ENCODE measurements at places on chromosomes 16 and 17.

- no peak for DNase-seq
These were observed 402.6 kb upstream of the C16orf82 start for GRCh38 chr16:26664086-26664485.

DNA sequence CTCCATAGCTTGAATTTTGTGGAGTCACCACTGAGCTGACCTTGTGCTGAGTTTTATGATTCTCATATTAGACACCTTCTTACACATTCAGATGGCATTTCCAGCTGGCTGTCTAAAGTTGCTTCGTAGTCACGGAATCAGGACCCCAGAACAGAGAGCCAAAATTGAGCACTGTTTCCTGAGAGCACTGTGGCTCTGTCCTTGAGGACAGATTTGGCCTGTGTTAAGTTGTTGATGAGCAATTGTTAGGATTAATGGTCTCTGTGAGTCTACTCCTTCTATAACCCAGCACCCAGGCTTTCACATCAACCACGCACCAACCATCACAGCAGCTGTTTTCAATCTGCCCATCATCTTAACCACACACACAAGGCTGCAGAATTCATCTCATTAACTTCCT is 277.5 kb upstream of the HSBP1 start:
- no peak for DNase-seq

- no peak for DNase-seq
These were observed 62.1 kb upstream of the MYOCD start for GRCh38 chr17:12603566-12603965.

DNA sequence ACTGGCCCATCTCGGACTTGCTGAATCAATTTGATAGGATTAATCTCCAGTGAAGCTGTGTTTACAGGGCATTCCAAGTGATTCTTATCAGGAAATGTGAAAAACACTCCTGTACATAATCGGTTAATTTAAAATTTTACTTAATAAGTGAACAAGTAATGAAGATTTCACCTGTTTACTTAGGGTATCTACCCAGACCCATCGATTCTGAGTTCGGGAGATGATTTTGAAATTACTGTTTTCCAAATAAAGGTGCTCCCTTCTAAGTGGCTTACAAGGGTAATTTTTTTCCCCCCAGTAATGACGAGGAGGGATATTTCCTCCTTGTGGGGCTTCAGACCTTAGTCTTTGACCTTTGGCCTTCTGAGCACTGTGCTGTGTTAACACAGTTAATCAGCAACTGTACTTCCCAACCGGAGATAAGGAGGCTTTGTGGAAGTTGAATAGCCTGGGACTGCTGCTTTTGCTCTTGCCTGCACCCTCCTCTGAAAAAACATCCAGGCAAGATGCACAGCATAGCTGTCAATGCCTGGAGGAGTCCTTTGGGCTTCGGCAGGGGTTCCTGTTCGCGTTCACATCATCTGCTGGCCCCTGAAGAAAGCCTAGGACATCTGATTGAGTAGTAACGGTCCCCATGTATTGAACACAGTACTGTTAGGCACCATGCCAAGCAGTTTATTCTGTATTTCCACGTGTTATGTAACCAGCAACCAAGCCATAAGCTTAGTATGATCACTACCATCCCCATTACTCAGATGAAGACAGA is 1.8 kb downstream of the FAHD1 start:
- no peak for DNase-seq

DNA sequence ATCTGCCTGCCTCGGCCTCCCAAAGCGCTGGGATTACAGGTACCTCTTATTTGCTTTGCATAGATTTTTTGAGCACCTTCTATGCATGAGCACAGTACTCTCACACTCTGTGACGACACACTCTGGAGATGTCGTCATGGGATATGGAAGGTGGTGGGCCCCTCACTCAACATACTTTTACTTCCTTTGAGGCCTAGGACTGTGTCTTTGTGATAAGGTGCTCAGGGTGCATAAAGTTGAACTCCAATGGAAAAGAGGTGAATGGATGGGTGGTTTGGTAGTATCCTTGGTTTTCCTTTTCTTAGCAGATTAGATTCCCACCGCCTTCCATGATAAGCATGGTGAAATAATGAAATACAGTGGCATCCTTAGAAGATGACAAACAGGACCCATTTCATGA is 6.1 kb upstream of the CDK5RAP3 start:
- no peak for DNase-seq

GRCh38 chr17:61464130-61464842 is 12.1 kb downstream of the TBX4 start:
- no peak for DNase-seq

DNA sequence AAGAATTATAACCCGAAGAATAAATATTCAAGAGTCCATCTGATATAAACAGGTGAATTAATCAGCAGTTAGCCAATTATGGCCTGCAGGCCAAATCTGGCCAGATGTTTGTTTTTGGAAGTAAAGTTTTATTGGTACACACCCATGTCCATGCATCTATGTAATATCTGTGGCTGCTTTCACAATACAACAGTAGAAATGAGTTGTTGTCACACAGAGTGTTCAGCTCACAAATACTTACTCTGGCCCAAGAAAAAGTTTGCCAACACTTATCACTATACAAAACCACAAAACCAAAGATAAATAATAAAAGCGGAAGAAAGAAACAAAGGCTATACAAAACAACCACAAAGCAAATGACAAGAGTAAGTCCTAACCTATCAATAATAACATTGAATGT is 109.4 kb downstream of the CDYL2 start:
- DNase-seq = no peak

DNA sequence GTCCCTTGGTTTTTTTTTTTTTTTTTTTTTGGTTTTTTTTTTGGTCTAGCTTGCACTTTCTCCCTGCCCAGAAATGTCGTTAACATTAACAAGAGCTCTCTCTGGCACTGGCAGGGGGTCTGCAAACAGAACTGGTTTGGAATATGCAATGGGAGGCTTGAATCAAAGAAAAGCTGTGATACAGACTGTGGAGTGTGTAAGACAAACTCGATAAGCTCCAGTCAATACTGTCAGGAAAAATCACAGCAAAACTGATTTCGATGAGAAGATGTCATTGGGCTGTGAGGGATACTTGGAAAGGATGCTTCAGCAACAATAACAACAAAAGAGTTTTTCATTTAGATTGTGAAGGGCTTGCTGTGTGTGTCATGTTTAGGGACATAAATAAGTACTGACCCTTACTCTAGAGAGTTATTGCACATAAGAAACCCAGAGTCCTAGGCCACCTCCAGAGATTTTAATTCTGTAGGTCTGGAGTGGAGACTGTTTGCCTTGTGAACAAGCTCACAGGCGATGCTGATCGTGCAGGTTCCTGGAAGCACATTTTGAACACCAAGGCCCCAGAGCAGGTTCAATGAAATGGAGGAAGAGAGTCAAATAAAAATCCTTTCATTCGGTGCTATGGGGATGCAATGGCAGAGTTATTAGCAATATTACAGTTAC is 470.7 kb upstream of the RBFOX1 start:
- DNase-seq = no peak

- no peak for DNase-seq
These were observed 183.9 kb downstream of the PARN start for GRCh38 chr16:14445937-14446715.

DNA sequence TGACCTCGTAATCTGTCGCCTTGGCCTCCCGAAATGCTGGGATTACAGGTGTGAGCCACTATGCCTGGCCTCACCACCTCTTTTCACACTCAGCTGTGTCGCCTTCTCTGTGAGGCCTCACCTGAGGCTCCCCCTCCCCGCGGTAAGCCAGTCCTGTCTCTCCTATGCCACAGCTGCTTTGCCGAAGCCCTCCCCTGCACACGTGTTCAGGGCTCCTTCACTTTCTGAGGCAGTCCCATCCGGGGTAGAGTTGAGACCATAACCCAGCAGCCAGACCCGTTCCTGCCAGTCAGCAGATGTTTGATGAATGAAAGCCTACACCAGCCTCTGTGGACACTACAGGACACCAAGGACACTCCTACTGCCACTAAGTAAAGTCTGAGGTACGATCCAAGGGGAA is 10.6 kb downstream of the USP7 start:
- DNase-seq = no peak

GRCh38 chr16:53154513-53154912 is 99.7 kb downstream of the CHD9 start:
- no peak for DNase-seq

- no peak for DNase-seq
These were observed 16.7 kb upstream of the HEATR6 start for GRCh38 chr17:60095381-60095780.

- no peak for DNase-seq
These were observed 23.9 kb downstream of the CACNG3 start for GRCh38 chr16:24279982-24280515.

DNA sequence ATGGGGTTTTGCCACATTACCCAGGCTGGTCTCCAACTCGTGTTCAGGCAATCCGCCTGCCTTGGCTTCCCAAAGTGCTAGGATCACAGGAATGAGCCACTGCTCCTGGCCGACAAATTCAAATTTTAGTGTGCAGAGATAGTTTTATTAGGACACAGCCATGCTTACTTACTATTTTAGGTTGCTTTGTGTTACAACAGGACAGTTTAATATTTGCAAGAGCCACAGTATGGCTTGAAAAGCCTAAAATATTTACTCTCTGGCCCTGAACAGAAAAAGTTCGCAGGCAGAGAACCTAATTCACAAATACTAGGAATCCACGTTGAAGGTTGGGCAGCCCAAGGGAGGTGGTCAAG is 12.6 kb upstream of the ETV4 start:
- DNase-seq = no peak
